Stimulated activated memory B cell treated with anti-CD40 and anti-IgM and Interleukin-4, amounts not matched to agents 10 μg/mL and 1 μg/mL and 100 μg/mL, for 72 hours (primary cell): ENCODE measurements at places on chromosomes 6 and 20.
A peak's percentile ranks its signal among the peaks of the same experiment; 100 is the strongest.

DNA sequence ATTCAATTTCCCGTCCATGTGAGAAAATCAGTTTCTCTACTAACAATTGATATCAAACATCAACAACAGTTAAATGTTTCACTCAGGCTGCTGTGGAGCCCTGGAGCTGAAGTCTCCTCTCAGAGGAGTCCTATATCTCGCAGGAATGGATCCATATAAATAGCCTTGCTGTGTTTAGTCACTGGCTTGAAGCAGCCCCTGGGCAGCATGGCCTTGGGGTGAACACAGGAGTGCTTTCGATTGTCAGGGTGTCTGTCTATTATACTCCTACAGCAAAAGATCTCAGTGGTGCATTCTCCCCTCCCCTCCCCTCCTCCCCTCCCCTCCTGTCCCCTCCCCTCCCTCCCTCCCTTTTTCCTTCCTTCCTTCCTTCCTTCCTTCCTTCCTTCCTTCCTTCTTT, 141.9 kb downstream of the CCDC170 start:
- no peak for ATAC-seq

GRCh38 chr20:58711266-58712051, 18.9 kb downstream of the NPEPL1 start:
- ATAC-seq = no peak

DNA sequence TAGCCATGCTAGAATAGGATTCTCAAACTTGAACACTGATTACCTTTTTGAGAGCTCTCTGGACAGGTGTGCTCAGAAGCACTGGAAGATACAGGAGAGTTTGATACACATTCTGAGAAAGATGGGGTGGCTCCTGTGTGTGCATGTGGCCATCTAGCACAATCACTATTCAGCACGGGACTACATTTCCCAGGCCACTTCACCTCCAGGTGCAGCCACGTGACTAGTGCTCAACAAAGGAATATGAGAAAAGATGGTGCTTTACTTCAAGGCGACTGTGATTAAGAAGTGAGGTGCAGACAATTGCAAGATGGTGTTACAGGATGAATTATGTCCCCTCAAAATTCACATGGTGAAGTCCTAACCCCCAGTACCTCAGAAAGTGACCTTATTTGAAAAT, 103.8 kb downstream of the BACH2 start:
- ATAC-seq = no peak

DNA sequence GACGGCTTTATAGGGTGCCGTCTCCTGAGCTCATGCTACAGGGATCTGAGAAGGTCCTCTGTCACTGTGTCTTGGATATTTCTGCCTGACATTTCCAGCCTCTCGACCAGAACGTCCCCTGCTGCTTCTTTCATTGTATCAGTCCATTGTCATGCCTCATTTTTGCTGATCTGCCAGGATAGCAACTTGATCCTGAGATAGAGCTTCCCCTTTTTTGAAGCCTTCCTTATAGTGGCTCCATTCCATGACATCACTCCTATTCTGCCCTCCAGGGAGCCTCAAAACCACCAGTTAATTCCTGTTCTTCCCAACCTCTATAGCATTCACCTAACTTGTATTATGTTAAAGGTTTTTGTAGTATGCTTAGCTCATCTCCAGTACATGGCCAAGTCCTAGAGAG, 431.8 kb upstream of the NOX3 start:
- no peak for ATAC-seq

DNA sequence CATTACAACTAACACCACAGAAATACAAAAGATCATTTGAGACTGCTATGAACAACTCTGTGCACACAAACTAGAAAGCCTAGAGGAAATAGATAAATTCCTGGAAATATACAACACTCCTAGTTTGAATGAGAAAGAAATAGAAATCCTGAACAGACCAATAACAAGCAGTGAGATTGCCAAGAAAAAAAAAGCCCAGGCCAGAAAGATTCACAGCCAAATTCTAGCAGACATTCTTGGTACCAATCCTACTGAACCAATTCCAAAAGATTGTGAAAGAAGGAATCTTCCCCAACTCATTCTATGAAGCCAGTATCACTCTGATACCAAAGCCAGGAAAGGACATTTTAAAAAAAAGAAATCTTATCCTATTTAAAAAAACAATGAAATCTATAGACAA, 7.0 kb upstream of the CDK19 start:
- no peak for ATAC-seq

DNA sequence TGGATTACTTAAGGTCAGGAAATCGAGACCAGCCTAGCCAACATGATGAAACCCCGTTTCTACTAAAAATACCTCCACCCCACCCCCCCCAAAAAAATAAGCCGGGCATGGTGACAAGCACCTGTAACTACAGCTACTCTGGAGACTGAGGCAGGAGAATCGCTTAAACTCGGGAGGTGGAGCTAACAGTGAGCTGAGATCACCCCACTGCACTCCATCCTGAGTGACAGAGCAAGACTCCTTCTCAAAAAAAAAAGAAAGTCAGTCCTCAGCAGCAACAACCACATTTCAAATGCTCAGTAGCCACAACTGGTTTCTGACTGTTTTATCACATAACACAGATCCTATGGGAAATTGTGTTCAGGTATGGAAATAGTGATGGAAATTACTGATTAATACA, 135.3 kb downstream of the HFE start:
- ATAC-seq = no peak

GRCh38 chr6:130090796-130091195, 72.4 kb downstream of the L3MBTL3 start:
- ATAC-seq = no peak

- ATAC-seq = no peak
Observed at GRCh38 chr6:32075781-32076180, 33.4 kb downstream of the TNXB start.

GRCh38 chr20:51584737-51585136, 42.2 kb upstream of the NFATC2 start:
- no peak for ATAC-seq

DNA sequence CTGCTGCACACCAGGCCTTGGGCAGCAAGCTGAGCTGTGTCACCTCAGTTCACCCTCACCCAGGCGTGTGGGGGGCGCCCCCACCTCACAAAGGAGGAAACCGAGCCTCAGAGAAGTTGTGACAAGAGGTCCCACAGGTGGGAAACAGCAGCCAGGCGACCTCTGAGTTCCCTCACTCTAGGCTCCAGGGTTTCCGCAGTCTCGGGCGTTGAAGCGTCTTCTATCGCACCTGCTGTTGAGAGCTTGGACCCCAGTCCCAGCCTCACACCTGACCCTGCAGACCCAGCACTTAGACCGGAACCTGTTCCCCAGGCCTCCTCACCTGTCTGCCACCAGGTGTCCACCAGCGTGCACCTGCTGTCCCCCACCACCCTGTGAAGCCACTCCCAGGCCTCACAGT, 22.3 kb upstream of the APMAP start:
- no peak for ATAC-seq

GRCh38 chr6:88855541-88856147, 107.8 kb downstream of the RNGTT start:
- ATAC-seq = no peak

DNA sequence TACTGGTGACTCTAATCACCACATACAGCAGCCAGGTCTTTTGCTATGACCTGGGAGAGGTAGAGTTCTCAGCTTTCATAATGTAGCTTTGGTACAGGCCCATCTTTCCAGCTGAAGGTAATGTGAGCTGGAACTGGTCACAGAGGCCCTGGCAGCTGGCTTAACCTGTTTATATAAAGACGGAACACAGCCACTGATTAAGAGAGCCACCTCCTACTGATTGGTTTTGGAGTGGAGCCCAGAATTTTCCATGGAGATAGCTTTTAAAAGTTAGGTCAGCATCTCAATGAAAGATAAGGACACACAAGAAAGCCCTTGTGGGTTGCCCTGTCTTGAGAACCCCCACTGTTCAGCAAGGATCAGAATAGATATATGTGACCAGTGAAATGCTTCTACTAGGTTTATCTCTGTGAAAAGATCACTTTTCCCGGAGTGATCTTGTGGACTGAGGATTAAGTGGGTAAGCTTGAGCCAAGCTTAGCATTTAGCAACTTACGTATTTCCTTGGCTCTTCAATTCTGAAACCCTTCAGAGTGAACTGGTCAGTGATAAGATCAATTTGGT, 213.7 kb upstream of the CITED2 start:
- ATAC-seq = no peak

GRCh38 chr6:14763139-14763538, 482.7 kb upstream of the JARID2 start:
- no peak for ATAC-seq

- ATAC-seq = peak; percentile 55
Observed at GRCh38 chr6:122798099-122798641, 9.1 kb downstream of the SMPDL3A start.

GRCh38 chr6:138073264-138073663, 34.0 kb downstream of the PERP start:
- ATAC-seq = no peak

GRCh38 chr6:156438350-156438923, 338.7 kb upstream of the ARID1B start:
- ATAC-seq = no peak

DNA sequence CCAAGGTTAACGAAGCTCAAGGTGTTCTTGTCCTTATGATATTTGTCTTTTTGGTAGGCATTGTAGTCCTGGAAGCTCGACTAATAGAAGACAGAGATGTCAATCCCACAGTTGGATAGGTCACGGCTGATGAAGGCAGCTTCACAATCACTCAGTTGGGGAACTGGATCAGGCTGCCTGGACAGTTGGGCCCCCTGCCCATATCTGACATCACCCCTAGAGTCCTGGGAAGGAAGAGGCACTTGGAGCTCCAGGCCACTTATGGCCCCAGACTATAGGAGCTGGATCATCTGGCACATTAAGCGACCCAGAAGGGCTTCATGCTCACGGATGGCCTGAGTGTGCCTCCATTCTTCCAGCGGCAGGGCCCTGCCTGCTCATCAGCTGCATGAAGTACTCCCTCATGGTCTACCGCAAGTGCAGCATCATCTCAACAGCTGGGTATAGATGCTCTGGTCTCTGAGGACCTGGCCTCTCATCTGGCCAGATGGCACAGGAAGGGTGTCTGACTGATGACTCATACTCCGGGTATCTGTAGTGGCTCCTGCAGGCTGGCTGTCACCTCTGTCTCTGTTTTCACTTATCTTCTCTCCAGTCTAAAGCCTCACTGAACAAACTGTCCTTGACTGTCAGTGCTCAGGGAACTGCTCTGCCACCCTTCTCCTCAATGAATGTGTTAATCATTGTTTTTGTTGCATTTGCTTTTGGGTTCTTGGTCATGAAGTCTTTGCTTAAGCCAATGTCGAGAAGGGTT, 29.2 kb upstream of the SSR1 start:
- no peak for ATAC-seq

DNA sequence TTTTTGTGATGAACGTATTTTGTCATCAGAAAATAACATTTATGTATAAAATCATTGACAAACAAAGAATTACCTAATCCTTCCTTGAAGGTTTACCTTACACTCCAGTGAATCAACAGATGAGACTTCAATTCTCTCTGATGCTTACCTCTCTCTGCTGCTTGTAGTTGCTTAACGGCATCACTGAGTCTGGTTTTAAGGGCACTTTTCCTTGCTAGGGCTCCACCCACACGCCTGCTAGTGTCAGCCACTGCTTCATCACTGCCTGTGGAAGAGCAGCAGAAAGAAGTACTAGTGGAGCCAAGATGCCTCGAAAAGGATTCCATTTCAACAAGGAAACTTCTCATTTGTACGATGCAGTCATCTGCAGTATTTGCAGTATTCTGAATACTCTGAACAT, 63.0 kb downstream of the FAM229B start:
- no peak for ATAC-seq

DNA sequence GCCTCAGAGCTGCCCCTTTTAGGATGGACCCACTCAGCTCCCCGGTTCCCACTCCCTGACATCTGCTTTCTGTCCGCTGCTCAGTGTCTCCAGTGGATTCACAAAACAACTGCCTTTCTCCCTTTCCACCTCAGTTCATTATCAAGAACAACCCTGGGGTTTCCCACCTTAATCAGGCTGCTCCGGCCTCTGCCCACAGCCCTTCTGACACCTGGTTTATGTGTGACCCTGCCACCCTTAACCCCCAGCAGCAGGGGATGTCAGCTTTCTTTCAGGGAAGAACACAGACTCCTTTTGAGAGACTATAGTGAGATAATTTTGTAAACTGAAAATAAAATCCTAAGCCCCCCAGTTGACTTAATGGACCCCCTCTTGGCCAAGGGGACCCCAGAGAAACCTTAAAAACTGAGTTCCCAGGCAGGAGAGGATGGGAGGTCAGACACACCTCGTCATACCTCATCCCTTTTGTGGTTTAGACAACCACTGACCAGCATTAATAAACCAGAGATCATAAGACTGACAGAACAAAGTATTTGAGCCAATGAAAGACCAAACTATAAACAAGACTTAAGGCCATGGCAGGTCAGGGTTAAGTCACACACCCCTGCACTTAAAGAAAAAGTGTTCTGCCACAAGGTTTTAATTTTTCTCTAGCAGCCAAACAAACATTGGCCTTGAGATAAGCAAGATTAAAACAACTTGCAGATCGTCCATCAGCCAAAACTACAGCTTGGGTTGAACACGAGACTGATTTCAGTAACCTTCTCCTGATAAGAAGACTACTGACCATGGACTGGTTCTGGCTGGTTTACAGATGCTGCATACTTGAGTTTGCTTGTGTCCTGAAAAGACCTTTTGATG, 42.4 kb upstream of the DDR1 start:
- peak; percentile 13 for ATAC-seq

DNA sequence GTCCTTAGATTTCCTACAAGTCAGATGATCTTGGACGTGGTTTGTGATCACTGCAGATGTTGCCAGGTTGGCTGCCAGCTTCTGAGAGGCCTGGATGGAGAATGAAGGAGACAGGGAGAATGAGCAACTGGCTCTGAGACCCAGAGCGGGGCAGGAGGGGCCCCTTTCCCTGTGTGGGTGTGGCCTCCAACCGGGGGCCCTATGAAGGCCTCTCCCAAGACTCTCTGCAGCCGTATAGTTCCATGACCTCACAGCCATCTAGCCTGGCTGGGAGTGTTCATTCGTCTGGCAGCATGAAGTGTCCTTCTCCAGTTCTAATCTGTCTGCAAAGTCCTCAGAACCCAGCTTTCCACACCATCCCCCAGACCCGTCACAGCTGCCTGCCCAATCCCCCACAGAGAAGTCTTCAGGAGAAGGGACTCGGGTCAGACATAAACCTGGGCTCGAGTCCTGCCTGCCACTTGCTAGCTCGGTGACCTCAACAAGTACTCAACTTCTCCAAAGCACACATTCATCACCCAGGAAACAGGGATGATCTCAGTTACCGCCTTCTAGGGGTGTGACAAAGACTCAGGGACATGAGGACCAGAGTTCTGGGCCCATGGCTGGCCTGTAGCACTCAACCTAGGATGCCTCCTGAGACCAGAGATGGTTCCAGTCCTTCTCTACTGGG, 122.6 kb downstream of the EDN3 start:
- ATAC-seq = no peak

DNA sequence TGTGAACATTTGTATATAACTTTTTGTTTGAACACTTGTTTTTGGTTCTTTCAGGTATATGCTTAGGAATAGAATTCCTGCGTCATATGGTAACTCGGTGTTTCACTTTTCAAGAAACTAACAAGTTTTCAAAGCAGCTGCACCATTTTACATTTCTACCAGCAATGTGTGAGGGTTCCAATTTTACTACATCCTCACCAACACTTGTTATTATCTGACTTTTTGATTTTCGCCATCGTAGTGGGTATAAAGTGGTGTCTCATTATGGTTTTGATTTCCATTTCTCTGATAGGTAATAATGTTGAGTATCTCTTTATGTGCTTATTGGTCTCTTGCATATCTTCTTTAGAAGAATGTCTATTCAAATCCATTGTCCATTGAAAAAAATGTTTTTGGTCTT, 39.6 kb upstream of the MROH8 start:
- ATAC-seq = no peak
